ENCODE measurements at places on chromosomes 12 and 14. TPM values are rescaled to one million over a fixed set of nuclear protein-coding genes. Genes with fewer than 3 reads are reported as not detected.

The CCDC175 gene
- total RNA-seq: not detected

The EEF1AKMT3 gene
- 9.7 TPM for total RNA-seq

The DHRS4 gene
- 31.8 TPM for total RNA-seq

The PLCZ1 gene
- total RNA-seq: not detected

The ANO4 gene
- 1.4 TPM for total RNA-seq

The SLCO1B1 gene
- total RNA-seq: 0.35 TPM

The TAS2R8 gene
- 0.49 TPM for total RNA-seq

The IL31 gene
- total RNA-seq: not detected

The ZC2HC1C gene
- 4.7 TPM for total RNA-seq

The RAD51AP1 gene
- total RNA-seq: not detected

The SYCP3 gene
- total RNA-seq: not detected

The COQ5 gene
- total RNA-seq: 18.5 TPM

The ACTN1 gene
- 395 TPM for total RNA-seq

The GPR84 gene
- total RNA-seq: 0.27 TPM

The ATL1 gene
- total RNA-seq: 10.2 TPM

The LHX5 gene
- not detected for total RNA-seq

The CPNE8 gene
- total RNA-seq: 14.6 TPM

The MAPKAPK5 gene
- total RNA-seq: 53.7 TPM

The REP15 gene
- not detected for total RNA-seq

The A2ML1 gene
- 1.0 TPM for total RNA-seq

The TEX52 gene
- total RNA-seq: not detected

The POTEM gene
- not detected for total RNA-seq

The EFS gene
- total RNA-seq: 42.4 TPM

The MYF5 gene
- not detected for total RNA-seq

The AMDHD1 gene
- total RNA-seq: 0.26 TPM

The SMARCC2 gene
- 63.2 TPM for total RNA-seq

The KRT83 gene
- total RNA-seq: 0.21 TPM

The MANSC4 gene
- total RNA-seq: 0.48 TPM

The RNASE12 gene
- total RNA-seq: not detected

The DPPA3 gene
- total RNA-seq: not detected

The RNASE3 gene
- not detected for total RNA-seq

The DACT1 gene
- 1.5 TPM for total RNA-seq

The GLIPR1L1 gene
- total RNA-seq: not detected

The GLI1 gene
- 6.6 TPM for total RNA-seq

The TAPBPL gene
- total RNA-seq: 25.7 TPM

The GUCY2C gene
- 0.15 TPM for total RNA-seq

The HRK gene
- total RNA-seq: not detected

The DNAJC22 gene
- not detected for total RNA-seq

The WNT1 gene
- total RNA-seq: not detected

The NOVA1 gene
- 13.1 TPM for total RNA-seq

The DEPDC4 gene
- 1.6 TPM for total RNA-seq

The LBHD2 gene
- total RNA-seq: not detected

The INHBC gene
- not detected for total RNA-seq
